Left hindlimb (tissue), 1 donor: ENCODE measurements at places on chromosomes 7 and 10.

DNA sequence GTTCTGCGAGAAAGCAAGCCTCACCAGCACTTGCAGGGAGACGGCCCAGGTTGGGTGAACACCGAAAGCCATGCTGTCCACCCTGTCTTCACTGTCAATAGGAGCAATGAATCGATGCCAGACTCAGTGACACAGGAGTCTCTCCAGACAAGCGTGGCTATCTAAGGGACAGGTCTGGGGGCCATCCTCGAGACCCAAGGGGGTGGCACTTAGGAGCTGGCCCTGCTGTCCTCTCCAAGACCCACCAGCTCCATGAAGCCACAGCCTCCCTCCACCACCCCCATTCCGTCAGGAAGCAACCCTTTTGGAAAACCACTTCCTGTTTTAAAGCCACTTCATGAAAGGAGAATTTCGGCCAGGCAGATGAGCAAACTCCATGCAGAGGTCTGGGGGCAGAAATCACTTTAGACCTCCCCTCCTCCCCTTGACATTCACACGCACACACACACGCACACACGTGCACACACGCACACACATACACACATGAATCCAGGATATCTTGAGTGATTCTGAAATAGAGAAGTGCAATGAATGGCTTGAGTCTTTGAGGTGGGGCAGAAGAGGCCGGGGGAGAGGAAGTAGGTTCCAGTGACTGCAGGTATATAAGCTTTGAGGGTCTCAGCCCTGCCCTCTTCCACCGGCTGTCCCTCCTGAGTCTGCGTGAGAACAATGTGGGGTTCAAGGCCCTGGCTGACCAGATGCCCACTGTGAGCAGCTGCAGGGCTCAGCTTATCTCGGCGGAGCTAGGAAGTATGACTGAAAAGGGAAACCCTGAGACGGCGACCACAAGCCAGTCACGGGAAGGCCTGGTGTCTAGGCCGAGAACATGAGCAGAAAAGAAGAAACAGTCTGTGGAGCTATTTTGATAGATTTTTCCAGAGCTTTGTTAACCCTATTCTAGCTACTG, 25.0 kb downstream of the RGS10 start:
- DNase-seq: no peak

GRCh38 chr7:4665661-4666060, 16.4 kb upstream of the FOXK1 start:
- DNase-seq: no peak

GRCh38 chr10:74213571-74214162, 62.6 kb downstream of the ADK start:
- DNase-seq: no peak

DNA sequence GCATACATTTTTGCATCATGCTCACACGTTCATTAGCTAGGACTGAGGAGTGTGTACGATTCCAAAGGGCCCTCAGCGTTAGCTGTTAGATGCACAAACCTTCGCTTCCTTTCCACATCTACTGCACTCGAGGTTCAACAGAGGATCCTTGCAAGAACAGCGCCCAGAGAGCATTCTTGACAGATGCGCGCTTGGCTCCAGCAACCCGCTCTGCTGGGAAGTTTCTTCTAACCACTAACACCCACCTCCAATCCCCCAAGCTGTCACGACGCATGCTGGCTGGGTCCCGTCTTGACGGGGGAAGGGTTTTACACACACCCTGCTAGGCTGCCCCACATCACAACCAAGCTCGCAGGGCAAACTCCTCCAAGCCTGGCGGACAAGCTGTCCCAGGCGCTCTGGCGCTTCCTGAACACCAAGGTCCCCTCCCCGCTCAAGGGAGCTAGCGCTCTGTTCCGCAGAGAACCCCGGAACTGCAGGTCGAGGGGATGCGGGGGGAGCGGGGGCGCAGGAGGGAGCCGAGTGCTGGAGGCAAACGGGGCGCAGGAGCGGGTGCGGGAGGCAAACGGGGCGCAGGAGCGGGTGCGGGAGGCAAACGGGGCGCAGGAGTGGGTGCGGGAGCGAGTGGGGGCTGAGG, 653 bp upstream of the ADRB1 start:
- peak; percentile 41 for DNase-seq

DNA sequence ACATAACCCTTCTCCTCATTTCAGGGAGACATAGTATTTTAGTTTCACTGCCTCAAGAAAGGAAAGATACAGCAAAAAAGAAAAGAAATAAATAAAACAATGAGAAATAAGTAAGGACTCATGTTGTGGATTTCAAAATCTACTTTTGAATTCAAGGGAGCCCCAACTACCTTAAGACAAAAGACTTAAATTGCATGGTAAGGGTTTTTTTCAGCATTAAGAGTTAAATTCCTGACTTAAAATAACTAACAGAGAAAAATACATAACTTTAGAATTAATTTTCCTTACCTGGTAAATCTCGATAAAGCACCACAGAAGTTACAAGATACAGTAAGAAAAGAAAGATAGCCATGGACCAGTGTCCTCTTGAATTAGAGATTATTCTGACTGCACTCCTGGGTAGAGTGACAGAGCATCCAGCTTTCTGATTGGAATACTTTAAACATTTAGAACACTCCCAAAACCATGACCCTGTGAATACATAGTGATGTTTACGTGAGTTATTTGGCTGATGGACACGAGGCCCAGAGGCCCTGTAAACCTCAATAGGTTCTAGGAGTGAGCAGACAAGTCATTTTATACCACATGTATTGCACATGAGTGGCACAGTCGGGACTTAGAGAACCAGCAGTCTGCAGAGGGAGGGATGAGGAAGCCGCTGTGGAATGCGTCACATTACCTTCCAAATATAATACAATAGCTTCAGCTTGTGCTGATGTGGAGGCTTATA, 292.5 kb upstream of the SEMA3C start:
- DNase-seq: peak; percentile 44

GRCh38 chr10:3186368-3186767, 13.8 kb upstream of the PITRM1 start:
- DNase-seq: no peak

DNA sequence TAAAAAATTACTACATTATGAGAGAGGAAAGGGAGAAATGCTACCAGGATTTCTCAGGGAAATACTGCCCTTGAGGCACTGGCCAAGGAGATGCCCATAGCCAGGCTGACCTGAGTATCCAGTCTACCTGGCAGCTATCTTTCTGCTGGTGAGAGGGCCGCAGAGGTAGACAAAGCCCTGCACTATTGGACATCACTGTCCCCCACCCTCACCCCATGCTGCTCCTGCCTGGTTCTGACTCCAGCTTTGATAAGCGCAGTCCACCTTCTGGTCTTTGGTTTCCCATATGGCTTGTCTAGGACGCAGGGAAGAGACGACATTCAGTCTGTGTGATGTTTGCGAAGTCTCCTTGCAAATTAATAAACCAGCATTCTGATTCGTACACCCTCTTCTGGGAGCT, 3.7 kb downstream of the ITPRIP start:
- no peak for DNase-seq

DNA sequence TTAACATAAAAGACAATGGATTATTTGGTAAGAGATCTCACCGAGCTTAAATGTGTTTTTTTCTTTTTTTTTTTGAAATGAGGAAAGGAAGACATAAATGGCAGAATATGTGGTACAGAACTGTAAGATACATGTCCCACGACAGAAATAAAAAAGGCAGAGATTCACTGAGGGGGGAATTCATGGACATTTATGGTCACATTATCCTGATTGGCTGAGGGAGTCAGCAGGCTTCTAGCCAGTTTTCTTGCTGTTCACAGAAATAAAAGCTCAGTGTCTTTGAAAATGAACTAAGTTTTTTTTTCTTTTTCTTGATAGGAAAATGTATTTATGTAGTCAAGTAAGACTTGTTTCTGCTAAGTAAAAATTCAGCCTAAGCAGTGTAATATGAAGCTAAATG, 8.2 kb upstream of the FAS start:
- DNase-seq: no peak

GRCh38 chr7:18468795-18469194, 26.8 kb upstream of the HDAC9 start:
- no peak for DNase-seq

- DNase-seq: no peak
Observed at GRCh38 chr10:131676800-131677421, 223.9 kb upstream of the PPP2R2D start.

DNA sequence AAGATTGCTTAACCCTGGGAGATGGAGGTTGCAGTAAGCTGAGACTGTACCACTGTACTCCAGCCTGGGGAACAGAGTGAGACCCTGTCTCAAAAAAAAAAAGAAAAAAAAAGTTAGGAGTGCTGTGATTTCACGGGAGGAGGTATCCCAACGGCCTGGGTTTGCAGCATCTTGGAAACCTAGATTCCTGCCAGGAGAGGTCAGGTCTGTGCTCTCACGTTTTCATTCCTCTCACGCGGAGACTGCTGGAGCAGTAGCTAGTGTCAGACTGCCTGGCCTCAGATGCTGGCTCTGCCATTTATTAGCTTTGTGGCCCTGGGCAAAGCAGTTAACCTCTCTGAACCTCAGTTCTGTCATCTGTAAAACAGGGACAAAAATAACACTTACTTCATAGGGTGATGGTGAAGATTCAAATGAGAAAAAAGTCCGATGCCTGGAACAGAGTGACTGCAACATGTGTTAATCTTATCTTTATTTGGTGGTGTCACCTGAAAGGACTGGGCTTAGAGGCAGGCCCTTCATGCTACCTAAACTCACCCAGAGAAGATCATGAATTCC, 94.9 kb downstream of the GAD2 start:
- DNase-seq: no peak

DNA sequence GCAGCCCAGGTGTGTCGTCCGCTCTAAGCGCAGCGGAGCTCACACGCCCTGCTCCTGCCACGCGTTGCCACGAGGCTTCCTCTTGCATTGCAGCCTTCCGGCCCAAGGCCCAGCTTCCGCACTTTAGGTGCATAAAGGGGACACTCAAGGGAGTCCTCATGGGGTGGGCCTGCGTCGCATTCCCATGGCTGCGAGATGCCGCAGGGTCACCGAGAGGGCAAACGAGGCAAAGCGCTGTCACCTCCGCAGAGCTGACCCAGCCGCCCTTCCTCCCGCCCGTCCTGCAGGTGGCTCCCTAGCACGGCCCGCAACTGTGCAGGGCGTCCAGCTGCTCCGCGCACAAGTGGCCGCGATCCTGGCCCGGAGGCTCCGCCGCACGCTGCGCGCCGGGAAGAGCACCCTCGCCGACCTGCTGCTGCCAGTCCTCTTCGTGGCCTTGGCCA, 283.5 kb downstream of the ABCA13 start:
- DNase-seq: no peak

DNA sequence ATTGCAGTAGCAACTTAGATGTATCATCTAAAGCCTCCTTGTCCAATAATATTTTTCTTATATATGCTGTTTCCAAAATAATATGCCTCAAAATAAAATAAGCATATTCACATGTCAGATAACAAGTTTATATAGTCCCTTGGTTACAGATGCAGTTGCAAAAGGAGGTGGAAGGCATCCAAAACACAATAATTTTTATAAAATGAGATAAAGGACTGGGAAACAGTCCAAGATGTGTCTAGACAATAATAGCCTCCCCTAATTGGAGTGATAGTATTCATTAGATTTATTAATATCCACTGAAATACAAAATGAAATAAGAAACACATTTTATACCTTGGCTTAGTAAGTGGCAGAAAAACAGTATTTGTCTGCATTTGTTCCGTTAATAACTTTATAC, 30.3 kb downstream of the BCAP29 start:
- no peak for DNase-seq

GRCh38 chr7:7642081-7642480, 1.5 kb downstream of the UMAD1 start:
- no peak for DNase-seq

- no peak for DNase-seq
Observed at GRCh38 chr7:125678771-125679170, 749.1 kb upstream of the POT1 start.

- DNase-seq: no peak
Observed at GRCh38 chr7:24129597-24129996, 154.4 kb upstream of the NPY start.

DNA sequence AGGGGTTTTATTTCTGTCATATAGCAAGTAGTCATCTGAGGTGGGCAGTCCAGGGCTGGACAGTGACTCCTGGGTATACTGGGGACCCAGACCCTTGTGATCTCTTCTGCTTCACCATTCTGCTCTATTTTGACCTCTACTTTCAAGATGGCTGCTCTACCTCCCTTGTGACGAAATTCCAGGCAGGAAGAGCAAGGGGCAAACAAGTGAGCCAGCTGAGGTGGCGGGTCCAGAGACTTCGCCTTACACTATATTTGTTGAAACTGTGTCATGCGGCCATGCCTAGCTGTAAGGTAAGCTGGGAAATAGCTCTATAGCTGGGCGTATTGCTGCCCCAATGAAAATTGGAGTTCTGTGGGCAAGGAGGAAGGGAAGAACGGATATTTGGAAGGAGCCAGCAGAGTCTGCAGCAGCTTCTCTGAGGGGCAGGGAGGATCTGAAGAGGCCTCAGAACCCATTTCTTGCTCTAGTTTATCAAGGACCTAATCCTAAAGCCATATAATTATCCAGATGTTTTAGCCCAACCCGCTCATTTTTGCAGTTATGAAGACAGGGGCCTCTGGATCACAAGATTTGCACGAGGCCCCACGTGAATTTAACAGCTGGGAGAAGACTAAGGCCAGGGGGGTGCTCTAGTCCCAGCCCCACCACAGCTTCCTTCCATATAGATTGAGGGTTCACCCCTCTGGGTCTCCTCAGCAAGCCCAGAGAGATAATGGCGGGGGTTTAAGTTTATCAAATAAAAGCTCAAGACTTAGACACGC, 7.7 kb upstream of the CPA1 start:
- no peak for DNase-seq

- no peak for DNase-seq
Observed at GRCh38 chr10:33669904-33670303, 335.4 kb upstream of the NRP1 start.

GRCh38 chr10:132164761-132165278, 21.9 kb upstream of the DPYSL4 start:
- DNase-seq: no peak

- DNase-seq: no peak
Observed at GRCh38 chr10:113927440-113927839, 73.0 kb downstream of the NHLRC2 start.

DNA sequence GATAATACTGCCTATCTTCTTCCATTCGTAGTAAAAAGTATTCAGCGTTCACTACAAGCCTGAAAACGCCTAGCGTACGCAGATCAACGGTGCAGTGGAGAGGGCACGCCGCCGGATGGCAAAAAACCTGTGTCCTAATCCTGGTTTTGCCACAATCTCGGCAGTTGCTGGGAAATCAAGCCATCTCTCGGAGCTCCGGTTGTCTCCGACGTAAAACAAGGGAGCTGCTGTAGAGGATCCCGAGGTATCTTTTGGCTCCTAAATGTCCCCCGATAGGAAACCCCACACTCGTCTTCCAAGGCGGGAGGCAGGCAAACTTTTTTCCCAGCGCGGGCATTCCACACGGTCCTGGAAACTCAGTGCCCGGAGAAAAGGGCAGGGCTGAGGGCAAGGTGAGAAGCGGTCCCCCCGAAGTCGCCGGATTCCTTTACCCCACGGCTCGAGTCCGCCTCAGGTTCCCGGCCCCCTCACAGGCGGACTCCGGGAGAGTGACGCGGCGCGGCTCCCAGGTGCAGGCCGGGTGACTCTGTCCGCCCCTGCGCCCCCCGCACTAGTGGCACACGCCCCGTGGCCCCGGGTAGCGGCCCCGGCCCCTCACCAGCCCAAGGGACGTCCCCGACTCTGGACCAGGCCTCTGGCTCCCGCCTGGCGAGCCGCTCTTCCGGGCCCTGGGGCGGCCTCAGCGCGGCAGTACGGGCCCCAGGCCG, 649 bp downstream of the IDE start:
- peak; percentile 42 for DNase-seq

- no peak for DNase-seq
Observed at GRCh38 chr7:28739128-28739527, 219.0 kb downstream of the TRIL start.
